Suppressor macrophage treated with lipopolysaccharide for 4 hours (primary cell): ENCODE measurements at places on chromosomes 4 and X.

DNA sequence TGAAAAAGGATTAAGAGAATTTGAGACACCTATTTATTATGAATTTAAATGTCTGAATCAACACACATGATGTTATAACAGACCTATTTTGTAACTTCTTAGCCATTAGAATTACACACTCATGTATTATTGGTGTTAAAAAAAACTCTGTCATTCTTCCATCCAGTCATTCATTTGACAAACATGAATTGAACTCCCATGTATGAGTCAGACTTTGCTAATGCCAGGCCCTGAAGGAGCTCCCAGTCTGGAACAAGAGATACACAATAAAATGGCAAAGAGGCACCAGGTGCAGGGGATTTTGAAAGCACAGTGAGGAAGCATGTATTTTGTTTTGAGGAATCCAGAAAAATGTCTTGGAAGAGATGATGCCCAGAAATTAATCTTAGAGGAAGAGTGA lies 87.7 kb upstream of the EFHC2 start:
- peak; percentile 29 for DNase-seq

DNA sequence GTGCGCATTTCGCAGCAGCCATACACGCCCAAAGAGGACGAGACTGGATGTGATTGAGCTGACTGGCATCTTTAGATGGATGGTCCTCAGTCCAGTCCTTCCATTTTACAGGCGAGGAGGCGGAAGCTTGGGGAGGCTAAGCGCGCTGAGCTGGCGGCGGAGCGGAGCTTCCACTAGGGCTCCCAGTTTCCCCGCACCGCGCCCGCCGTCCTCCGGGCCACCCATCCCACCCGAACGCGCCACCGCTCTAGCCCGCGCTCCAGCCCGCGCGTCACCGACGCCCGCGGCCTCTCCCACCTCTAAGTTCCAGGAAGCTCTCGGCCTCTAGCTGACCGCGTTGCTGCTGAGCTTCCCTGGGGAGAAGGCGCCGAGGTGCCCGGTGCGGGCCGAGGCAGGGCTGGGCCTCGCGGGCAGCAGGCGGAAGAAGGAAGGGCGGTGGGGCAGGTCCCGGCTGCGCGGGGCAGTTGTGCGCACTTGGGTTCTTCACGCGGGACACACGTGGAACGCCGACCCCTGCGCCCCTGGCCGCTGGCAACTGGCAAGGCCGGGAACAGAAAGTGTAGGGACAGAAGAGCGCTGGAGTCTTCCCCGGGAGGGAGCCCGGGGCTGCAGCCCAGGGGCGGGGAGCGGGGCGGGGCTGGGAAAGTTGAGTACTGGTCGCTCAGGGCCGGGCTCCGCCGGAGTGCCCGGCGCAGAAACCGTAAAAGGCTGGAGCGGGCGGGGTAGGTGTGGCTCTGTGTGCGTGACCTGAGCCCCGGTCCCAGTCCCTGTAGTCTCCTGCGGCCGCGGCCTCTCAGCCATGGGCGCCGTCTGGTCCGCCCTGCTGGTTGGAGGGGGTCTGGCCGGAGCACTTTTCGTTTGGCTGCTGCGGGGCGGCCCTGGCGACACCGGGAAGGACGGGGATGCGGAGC lies at the start of gene STBD1:
Gene STBD1, plus strand, starts transcription at position 763 of the 911 bp plus-strand sequence. Its CDS starts 37 bp downstream, at position 800.
- DNase-seq: peak; percentile 72

GRCh38 chr4:181140037-181140603 lies 1103.1 kb upstream of the TENM3 start:
- DNase-seq: no peak

DNA sequence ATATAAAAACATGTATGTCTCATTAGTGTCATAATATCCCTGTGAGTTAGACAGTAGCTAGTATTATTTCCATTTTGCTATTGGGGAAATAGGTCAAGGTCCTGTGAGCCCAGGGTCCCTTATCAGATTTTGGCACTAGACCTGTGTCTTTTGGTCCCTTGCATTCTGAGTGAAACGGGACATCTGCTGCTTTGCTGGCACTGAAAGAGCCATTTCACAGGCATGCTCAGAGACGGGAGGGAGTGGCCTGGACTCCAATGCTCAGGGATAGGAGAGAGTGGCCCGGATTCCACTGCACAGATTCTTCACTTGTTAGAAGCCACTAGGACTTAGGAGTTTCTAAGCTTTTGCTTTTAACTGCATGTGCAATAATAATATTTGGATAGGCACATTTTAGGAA lies 177.2 kb downstream of the TSPAN5 start:
- DNase-seq: no peak

- no peak for DNase-seq
These were observed 353.0 kb upstream of the SLC7A11 start for GRCh38 chr4:138595171-138595570.

GRCh38 chr4:123587983-123588494 lies 191.4 kb downstream of the SPRY1 start:
- DNase-seq: no peak

DNA sequence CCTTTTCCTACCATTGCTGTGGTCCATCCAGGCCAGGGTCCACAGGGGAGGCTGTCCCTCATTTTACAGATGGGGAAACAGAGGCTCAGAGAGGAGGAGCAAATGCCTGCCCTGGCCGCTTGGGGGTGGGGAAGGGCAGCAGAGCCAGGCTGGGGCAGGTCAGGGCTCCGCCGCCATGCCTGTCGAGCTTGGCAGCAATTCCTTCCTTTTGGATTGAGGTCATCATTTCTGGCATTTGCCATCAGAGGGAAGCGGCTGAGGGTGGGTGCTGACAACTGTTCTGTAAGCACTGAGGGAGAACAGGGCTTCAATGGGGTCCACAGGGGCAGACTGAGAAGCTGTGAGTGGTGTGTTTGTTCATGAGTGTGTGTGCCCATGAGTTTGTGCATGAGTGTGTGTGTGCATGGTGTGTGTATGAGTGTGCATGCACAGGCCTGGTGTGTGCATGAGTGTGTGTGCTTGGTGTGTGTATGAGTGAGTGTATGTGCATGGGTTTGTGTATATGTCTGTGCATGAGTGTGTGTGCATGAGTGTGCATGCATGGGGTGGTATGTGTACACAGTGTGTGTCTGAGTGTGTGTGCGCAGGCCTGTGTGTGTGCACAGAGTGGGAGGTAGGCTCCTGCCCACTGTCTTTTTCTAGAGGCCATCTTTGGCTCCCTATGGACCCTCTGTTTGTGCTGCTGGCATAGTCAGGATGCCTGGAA lies 115.2 kb downstream of the SORCS2 start:
- DNase-seq: no peak

- DNase-seq: no peak
These were observed 58.1 kb upstream of the ADRA2C start for GRCh38 chr4:3708103-3708510.

- DNase-seq: no peak
These were observed 10.8 kb downstream of the THAP6 start for GRCh38 chr4:75525086-75525485.

- no peak for DNase-seq
These were observed 4.4 kb upstream of the HAND2 start for GRCh38 chr4:173534434-173534833.
